Stimulated activated CD4-positive, alpha-beta T cell treated with anti-CD3 and anti-CD28 coated beads, TNF-alpha, amount 100 ng/mL, for 1 hour (primary cell): ENCODE measurements at places on chromosomes 13 and 19.
A peak's percentile ranks its signal among the peaks of the same experiment; 100 is the strongest.

- no peak for DNase-seq
Observed at GRCh38 chr13:34748073-34748472, 194.0 kb upstream of the NBEA start.

DNA sequence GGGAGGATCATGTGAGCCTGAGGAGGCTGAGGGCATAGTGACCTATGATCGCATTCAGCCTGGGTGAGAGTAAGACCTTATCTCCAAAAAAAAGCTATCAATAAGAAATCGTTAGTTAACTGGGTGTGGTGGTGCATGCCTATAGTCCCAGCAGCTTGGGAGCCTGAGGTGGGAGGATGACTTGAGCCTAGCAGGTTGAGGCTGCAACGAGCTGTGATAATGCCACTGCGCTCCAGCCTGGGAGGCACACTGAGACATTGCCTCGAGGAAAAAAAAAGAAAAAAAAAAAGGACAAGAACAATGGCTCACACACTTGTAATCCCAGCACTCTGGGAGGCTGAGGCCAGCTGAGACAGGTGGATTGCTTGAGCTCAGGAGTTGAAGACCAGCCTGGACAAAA, 16.2 kb downstream of the PSPC1 start:
- DNase-seq, result no peak

DNA sequence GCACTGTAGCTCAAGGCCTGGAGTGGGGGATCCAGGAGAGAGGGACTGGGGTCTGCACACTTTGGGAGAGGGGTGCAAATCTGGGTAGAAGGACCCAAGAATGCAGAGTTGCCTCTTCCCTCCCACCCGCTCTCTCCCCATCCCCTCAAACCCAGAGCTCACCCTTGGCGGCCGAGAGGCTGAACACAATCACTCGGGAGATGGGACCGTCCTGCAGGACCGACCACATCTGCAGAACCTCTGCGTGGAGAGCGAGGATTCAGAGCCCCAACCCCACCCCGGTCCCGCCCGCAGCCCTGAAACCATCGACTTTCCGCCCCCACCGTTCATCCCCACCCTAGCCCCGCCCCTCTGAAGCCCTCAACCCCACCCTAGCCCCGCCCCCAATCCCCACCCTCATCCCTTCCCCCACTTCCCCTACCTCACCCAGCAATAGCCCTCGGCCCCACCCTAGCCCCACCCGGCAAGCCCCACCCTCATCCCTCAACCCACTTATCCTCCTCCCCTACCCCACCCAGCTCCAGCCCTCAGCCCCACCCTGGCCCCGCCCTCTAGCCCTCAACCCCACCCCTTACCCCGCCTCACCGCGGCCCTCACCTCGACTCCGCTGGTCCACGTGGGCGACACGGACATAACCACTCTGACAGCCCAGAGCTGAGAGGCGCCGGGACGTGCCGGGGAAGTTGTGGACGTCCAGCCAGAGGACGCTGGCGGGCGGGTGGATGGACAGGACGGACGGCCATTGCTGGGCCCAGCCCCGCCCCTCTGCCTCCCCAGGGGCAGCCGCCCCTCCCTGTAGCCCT, 4.1 kb downstream of the KPTN start:
- no peak for DNase-seq

- DNase-seq, result no peak
Observed at GRCh38 chr13:54206626-54207025, 1178.0 kb downstream of the OLFM4 start.

- no peak for DNase-seq
Observed at GRCh38 chr19:16778796-16779411, 50.3 kb upstream of the SIN3B start.

DNA sequence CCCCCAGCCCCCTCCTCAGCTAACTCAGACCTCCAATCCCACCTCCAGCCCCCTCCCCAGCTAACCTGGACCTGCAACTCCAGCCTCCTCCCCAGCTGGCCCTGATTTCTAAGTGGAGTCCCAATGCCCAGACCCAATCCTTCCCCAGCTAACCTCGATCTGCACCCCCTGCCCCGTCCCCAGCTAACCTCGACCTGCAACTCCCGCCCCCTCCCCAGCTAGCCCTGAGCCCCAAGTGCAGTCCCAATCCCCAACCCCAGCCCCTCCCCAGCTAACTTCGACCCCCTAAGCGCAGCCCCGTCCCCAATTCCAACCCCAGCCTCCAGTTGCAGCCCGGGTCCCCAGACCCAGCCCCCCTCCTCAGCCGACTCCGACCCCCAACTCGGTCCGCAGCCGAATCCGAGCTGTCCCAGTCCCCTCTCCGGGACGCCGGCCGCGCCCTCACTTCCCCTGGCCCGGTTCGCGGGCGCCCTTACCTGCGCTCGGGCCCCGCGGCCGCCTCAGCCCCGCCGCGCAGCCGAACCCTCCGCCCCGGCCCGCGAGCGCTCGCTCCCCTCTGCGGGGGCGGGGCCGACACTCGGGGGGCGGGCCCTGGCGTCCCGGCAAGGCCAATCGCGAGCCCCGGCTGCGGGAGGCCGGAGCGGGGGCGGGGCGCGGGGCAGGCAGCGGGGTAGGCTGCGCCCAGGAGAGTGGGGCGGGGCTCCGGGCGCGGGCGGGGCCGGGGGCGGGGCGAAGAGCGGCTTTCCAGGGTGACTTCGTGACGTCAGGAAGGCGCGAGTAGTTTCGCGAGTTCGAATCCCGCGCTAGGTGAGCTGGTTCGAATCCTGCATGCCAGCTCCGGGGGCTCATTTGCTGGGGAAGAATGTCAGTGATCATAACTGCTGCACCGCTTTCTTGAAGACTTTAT, at the start of gene GNG7:
Gene GNG7 (minus strand): TSS at position 525 of the 907 bp plus-strand sequence. CDS start 182,006 bp downstream, outside the sequence.
- peak; percentile 97 for DNase-seq

GRCh38 chr13:46665633-46666482, 112.9 kb downstream of the LRCH1 start:
- DNase-seq, result no peak

DNA sequence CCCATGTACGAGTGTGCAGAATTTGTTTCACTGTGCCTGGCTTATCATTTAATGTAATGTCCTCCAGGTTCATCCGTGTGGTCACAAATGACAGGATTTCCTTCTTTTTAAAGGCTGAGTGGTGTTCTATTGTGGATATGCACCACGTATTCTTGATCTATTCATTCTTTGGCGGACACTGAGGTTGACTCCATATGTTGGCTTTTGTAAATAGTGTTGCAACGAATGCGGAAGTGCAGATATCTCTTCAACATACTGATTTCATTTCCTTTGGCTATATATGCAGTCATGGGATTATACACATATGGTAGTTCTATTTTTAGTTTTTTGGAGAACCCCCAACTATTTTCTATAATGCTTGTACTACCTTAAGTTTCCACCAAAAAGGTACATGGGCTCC, 13.0 kb downstream of the OR7A5 start:
- DNase-seq, result no peak

GRCh38 chr19:19997656-19998268, 41.5 kb downstream of the ZNF682 start:
- DNase-seq, result peak; percentile 5

DNA sequence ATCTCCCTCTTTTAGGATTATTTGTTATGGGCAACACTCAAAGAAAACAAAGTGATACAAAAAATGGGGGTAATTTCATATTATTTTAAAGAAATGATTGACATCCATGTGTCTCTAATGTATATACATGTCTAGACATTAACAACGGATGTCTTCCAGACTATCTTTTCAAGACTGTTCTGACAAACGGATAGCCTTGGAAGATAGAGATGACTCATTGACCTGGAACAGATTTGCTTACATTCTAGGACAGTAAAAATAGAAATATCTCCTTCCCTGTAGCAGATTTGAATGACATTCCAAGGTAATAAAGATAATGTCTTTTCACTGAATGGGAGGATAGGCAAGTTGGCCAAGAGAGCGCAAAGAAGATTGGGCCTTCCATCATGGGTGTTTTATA, 26.2 kb upstream of the SLITRK6 start:
- no peak for DNase-seq

DNA sequence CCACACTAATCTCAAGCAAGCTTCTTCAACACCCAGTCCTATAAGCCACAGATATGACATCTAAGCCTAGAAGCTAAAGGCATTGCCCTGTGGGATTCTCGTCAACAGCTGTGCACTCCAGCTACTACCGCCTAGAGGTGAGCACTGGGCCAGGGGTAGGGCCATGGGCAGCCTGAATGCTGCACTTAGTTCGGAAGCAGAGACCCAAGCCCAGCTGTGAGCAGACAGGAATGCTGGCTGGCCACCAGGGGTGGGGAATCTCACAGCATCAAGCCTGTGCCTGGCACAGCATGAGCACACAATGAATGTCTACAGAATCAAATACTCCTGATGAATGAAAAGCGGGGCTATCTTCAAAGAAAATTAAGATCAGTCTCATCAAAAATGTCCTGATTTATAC, 167.5 kb upstream of the UBL3 start:
- no peak for DNase-seq

DNA sequence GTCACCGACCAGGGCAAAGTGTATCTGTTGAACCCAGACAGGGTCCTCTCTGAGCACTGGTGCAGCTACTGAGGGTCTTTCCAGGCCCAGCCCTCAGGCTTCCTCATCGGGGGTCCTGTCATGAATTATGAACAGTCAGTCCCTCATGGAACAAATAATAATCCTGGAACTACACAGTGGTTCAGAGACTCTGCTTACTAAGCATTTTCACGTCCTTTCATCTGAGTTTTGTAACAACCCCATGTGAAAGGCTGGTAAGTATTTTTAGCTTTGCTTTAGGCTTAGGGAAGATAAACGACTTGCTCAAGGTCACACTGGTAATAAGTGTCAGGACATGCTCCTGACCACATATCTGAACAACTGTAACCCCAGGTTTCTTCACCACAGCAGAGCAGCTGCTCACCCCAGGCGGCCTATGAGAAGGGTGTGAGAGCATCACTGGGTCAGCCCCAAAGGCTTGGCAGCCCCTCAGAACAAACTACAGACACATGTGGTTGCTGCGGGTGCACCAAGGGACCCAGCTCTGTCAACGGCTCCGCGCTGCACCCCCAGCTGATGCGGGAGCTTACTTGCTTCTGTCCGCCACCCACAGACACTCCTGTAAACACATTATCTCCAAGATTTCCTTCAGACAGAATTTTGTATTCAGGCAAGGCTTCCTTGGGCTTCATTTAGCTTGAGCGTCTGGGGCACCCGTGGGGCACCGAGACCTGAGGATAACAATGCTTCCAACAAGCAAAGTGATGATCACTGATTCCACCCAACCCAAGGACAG, 19.4 kb upstream of the GSX1 start:
- DNase-seq, result no peak
